ENCODE measurements at places on chromosomes 5 and 9. TPM values are rescaled to one million over a fixed set of nuclear protein-coding genes. Genes with fewer than 3 reads are reported as not detected.
A peak's percentile ranks its signal among the peaks of the same experiment; 100 is the strongest.

DNA sequence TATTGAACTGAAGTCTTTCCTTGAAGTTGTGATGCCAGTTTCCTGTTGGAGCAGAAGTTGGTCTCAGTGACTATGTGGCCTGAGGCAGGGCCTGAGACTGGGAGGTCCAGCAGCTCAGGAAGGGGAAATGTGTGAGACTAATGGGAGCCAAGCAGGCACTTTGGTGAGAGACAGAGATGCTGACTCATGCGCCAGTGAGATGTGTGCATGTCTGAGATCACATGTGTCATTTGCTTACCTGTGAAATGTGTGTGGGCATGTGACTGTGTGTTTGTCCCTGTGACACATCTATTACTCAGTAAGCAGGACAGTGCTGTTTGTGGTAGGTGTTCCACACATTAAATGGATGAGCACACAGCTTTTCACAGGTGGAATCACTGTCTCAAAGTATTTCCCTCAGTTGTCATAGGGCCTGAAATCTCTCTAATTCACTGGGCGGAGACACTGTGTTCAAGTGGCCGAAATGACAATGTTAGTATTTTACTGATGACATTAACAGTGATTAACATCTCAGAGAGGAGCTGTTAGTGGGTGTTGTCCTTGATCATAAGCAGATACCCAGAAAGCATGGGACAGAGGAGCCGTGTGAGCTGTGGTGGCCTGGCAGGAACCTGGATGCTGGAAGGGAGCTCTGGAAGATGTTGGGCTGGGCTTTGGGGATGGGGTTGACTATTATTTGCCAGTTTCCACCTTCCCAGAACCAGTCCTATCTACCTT lies 7.4 kb downstream of the NPR2 start:
- peaks cover 8% of the 10 kb centered on the region for H3K4me1 ChIP-seq
- H3K27me3 ChIP-seq: no peaks in the 10 kb centered on the region
- no peak for DNase-seq

GRCh38 chr5:79653843-79654242 lies 35.8 kb upstream of the CMYA5 start:
- peaks cover 45% of the 10 kb centered on the region for H3K36me3 ChIP-seq
- no peaks in the 10 kb centered on the region for H3K27me3 ChIP-seq
- DNase-seq: no peak
- no peak overlapping the region for H3K27ac ChIP-seq
- no peak overlapping the region for H3K4me3 ChIP-seq

GRCh38 chr9:85510830-85511504 lies 230.8 kb downstream of the AGTPBP1 start:
- no peak overlapping the region for H3K27ac ChIP-seq
- no peak for DNase-seq
- H3K4me1 ChIP-seq: no peaks in the 10 kb centered on the region
- H3K36me3 ChIP-seq: no peaks in the 10 kb centered on the region
- H3K27me3 ChIP-seq: no peaks in the 10 kb centered on the region

DNA sequence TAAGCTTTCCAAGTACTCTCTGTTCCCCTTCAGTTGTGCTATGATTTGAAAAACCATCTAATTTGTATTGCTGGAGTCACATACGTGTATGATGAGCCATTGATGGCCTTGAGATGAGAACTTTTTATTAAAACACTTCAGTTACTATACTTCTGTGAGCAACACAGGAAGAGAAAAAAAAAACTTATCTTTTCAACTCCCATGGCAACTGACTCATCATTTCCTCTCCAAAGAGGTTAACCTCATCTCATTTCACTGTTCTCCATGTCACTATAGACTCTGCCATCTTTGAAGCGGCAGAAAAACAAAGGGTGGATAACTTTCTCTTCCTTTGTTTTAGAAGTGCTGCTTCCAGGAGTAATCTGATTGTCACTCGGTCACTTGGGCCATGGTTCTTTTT lies 104.3 kb upstream of the PCSK1 start:
- no peaks in the 10 kb centered on the region for H3K36me3 ChIP-seq
- H3K27me3 ChIP-seq: no peaks in the 10 kb centered on the region
- no peaks in the 10 kb centered on the region for H3K4me1 ChIP-seq
- DNase-seq: no peak
- H3K4me3 ChIP-seq: no peak overlapping the region

DNA sequence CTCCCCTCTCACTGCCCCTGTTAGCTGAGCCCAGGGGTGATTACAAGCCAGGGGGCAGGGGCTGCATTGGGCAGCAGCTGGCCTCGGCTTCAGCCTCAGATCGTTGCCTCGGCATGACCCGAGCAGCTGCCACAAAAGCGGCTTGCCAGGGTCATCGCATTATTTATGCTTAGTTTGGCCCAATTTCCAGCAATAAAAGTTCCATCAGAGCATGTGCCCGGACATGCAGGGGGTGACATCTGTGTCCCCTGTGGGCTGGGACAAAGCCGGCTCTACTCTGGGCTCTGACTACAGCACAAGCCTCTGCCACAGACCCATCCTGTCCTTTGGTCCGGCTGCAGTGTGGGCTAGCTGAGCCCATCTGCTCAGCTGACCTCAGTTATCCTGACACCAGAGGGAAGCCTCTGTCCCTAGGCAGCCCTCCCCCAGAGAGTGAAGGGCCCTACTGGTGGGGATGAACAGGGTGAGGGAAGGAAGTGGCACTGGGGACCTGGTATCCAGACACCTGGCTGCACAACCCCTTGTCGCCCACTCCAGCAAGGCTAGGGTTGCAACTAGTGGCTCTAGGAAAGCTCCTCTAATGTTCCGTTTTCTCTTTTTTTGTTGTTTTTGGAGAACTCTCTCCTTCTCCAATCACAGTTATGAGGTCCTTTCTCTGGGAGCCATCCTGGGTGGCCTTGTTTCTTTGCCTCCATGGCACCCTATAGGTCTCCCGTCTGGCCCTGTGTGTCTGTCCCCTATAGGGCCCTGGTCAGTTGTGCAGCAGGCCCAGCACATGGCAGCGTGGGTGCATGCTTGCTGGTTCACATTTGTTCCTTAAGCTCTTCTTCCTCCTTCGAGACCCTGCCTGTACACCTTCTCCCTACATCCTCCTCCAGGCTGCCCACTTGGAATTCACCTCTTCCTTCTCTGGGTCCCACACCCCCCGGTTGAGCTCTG lies 13.3 kb upstream of the GADD45G start:
- H3K4me1 ChIP-seq: no peaks in the 10 kb centered on the region
- no peak overlapping the region for H3K27ac ChIP-seq
- no peak for DNase-seq
- no peak overlapping the region for H3K4me3 ChIP-seq
- no peaks in the 10 kb centered on the region for H3K36me3 ChIP-seq

DNA sequence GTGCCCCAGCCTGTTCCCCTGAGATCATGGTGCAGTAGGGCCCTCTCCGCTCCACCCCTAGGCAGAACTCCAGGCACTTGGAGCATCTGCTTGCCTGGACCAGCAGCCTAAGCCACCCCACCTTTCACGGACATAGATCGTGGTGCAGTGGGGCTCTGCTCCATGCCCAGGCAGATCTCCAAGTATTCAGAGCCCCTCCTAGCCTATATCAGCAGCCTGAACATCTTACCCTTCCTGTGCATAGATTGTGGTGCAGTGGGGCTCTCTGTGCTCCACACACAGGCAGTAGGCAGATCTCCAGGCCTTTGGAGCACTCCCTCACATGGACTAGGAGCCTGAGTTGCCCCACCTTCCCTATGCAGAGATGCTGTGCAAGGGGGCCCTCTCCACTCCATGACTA lies 103.0 kb downstream of the GLIS3 start:
- DNase-seq: no peak
- H3K4me1 ChIP-seq: no peaks in the 10 kb centered on the region
- no peak overlapping the region for H3K27ac ChIP-seq
- H3K4me3 ChIP-seq: no peak overlapping the region

- H3K4me3 ChIP-seq: peak overlapping the region; percentile 29
- peaks cover 5% of the 10 kb centered on the region for H3K27me3 ChIP-seq
- H3K4me1 ChIP-seq: peaks cover 18% of the 10 kb centered on the region
Observed at GRCh38 chr9:127921557-127922120, 4.8 kb upstream of the ST6GALNAC4 start.

DNA sequence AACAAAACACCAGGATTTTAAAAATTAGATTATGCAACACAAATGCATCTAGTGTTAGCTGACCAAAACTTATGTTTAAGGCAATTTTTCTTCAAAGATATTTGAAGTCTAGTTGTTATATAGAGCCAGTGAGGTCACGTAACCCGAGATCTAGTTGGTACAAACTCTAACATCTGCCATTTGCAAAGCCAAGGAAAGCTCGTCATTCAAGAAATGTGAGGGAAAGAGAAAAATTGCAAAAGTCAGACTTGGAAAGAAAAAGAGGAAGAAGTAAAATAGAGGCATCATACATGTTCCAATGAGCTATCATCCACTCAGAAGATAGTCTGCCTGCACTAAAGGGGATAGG lies 293.4 kb upstream of the PUM3 start:
- no peaks in the 10 kb centered on the region for H3K27me3 ChIP-seq
- H3K4me3 ChIP-seq: no peak overlapping the region
- H3K4me1 ChIP-seq: no peaks in the 10 kb centered on the region
- H3K36me3 ChIP-seq: no peaks in the 10 kb centered on the region
- H3K27ac ChIP-seq: no peak overlapping the region

The CDH9 gene
- not detected for total RNA-seq

GRCh38 chr5:93281980-93282772 lies 298.8 kb downstream of the NR2F1-AS1 start:
- H3K4me3 ChIP-seq: no peak overlapping the region
- DNase-seq: no peak
- H3K27me3 ChIP-seq: no peaks in the 10 kb centered on the region
- no peak overlapping the region for H3K27ac ChIP-seq
- H3K36me3 ChIP-seq: no peaks in the 10 kb centered on the region

The GLDC gene
- 1.00 TPM for total RNA-seq

DNA sequence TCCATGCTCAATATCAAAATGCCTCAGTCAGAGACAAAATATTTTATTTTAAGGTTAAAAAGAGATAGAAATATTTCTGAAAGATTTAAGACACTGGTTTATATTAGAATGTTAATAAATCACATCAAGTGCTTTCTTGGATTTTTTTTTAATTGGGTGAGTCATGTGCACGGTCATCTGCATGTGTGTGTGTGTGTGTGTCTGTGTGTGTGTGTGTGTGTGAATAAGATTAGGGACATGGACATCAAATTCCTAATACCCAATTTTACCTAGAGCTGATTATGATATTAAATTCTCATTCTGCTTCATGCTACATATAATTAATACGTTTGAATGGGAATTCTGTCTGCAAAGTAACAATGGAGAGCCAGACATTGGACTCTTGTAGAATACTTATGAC lies 122.9 kb downstream of the BASP1 start:
- no peaks in the 10 kb centered on the region for H3K27me3 ChIP-seq
- no peak overlapping the region for H3K27ac ChIP-seq
- no peaks in the 10 kb centered on the region for H3K36me3 ChIP-seq
- no peak for DNase-seq

The GPRIN1 gene
- total RNA-seq: 0.78 TPM

The CCL27 gene
- not detected for total RNA-seq

The ANKDD1B gene
- not detected for total RNA-seq

The CDKN2B-AS1 gene
- not detected for total RNA-seq

- no peaks in the 10 kb centered on the region for H3K36me3 ChIP-seq
- no peak for DNase-seq
- H3K27ac ChIP-seq: no peak overlapping the region
- H3K27me3 ChIP-seq: no peaks in the 10 kb centered on the region
Observed at GRCh38 chr5:116361979-116362577, 212.5 kb downstream of the SEMA6A start.

DNA sequence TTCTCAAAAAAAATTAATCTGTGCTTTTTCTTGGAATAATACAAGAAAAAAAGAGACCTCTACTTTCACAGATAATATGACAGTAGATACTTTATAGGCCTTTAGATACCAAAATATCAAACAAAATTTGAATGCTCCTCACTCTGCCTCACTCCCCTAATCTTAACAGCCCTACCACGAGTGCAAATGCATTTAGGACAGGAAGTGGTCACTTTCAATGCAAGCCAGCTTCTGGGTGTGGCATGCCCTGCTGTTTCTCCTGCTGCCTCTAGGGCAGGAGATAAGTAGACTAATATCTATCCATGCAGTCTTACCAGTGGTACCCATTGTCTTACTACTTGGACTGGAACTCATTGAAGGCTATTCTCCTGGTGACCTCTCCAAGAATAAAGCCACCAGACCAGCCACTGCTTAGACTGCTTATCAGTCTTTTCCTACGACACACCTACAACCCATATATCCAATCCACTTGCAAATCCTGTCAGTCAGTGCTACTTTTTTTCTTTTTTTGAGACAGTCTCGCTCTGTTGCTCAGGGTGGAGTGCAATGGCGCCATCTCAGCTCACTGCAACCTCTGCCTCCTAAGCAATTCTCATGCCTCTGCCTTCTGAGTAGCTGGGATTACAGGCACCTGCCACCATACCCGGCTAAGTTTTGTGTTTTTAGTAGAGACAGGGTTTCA lies 23.0 kb downstream of the FRRS1L start:
- DNase-seq: no peak
- no peaks in the 10 kb centered on the region for H3K4me1 ChIP-seq
- H3K4me3 ChIP-seq: no peak overlapping the region
- no peaks in the 10 kb centered on the region for H3K27me3 ChIP-seq
- no peaks in the 10 kb centered on the region for H3K36me3 ChIP-seq

GRCh38 chr9:130276121-130276520 lies 10.6 kb downstream of the HMCN2 start:
- H3K4me1 ChIP-seq: peaks cover 2% of the 10 kb centered on the region
- H3K27me3 ChIP-seq: peaks cover 12% of the 10 kb centered on the region
- no peak for DNase-seq

DNA sequence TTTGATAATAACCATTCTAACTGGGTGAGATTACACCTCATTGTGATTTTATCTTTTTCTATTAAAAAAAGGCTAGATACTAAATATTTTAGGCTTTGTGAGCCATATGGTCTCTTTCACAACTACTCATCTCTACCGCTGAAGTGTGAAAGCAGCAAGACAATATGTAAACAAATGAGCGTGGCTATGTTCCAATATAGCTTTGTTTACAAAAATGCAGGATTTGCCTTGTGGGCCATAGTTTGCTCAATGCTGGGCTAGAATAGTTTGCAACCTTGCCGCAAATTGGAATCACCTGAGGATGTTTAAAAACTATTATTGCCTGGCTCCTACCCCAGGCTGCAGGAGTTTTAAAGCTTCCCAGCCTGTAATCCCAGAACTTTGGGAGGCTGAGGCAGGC lies 10.2 kb upstream of the GPR150 start:
- H3K4me1 ChIP-seq: no peaks in the 10 kb centered on the region
- DNase-seq: no peak
- H3K27ac ChIP-seq: no peak overlapping the region
- H3K27me3 ChIP-seq: no peaks in the 10 kb centered on the region

GRCh38 chr5:81253875-81254274 lies 20.8 kb downstream of the CKMT2 start:
- no peak for DNase-seq
- H3K4me3 ChIP-seq: no peak overlapping the region
- no peaks in the 10 kb centered on the region for H3K36me3 ChIP-seq
- H3K27me3 ChIP-seq: no peaks in the 10 kb centered on the region

DNA sequence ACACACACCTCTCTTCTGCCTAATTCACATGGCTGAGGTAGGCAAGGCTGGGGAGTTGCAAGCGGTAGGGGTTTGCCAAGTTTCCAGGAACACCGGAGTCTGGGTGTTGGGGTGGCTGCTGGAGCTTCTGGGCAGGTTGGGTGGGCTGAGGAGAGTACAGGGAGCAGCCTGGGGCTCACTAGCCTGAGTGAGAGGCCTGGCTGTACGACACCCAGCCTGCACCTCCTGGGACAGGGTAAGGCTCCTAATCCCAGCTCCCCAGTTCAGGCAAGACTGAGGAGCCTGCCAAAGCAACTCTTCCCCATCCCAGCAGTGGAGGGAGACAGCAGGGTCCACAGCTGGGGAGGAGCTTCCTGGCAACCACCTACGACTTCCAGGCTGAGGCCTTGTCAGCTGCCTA lies 8.0 kb downstream of the SPAAR start:
- DNase-seq: no peak
- no peaks in the 10 kb centered on the region for H3K36me3 ChIP-seq
- H3K27me3 ChIP-seq: no peaks in the 10 kb centered on the region
- no peak overlapping the region for H3K4me3 ChIP-seq
- peaks cover 21% of the 10 kb centered on the region for H3K4me1 ChIP-seq

The TRIM36 gene
- 0.05 TPM for total RNA-seq

All from gastrocnemius medialis (tissue), 4 donors.